Stimulated activated CD8-positive, alpha-beta memory T cell treated with anti-CD3 and anti-CD28 coated beads, Interleukin-2, amount 100 ng/mL, for 1 hour (primary cell): ENCODE measurements at places on chromosomes 1 and 21.

DNA sequence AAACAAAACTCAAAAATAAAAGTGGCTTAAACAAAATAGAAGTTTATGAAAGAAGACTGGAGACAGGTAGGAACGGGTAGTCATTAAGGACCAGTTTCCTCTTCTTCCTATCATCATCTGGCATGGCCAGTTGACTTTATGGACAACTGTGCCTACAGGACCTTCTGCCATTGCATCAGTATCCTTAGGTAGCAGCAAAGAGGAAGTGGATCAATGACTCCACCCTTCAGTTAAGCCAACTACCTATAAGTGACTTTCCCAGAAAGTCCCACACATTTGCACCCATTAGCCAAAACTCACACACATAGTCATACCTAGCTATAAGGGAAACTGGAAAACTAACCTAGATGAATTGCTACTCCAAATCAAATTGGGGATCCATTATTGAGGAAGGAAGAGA lies 51.7 kb downstream of the RASAL2 start:
- no peak for DNase-seq

DNA sequence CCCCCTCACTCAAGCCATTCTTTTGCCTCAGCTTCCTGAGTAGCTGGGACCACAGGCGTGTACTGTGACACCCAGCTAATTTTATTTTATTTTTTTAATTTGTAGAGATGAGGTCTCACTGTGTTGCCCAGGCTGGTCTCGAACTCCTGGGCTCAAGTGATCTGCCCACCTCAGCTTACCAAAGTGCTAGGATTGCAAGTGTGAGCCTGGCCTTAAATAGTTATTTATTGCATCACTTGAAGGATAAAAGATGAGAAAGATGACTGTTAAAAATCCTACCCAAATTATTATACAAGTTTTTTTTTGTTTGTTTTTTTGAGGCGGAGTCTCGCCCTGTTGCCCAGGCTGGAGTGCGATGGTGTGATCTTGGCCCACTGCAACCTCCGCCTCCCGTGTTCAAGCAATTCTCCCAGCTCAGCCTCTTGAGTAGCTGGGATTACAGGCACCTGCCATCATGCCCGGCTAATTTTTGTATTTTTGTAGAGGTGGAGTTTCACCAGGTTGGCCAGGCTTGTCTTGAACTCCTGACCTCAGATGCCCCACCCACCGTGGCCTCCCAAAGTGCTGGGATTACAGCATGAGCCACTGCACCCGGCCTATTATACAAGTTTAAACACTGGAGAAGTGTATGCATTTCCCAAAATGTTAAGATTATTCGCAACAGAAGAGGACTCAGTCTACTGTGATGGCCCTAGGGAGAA lies 2.3 kb downstream of the UTP11 start:
- DNase-seq: no peak

DNA sequence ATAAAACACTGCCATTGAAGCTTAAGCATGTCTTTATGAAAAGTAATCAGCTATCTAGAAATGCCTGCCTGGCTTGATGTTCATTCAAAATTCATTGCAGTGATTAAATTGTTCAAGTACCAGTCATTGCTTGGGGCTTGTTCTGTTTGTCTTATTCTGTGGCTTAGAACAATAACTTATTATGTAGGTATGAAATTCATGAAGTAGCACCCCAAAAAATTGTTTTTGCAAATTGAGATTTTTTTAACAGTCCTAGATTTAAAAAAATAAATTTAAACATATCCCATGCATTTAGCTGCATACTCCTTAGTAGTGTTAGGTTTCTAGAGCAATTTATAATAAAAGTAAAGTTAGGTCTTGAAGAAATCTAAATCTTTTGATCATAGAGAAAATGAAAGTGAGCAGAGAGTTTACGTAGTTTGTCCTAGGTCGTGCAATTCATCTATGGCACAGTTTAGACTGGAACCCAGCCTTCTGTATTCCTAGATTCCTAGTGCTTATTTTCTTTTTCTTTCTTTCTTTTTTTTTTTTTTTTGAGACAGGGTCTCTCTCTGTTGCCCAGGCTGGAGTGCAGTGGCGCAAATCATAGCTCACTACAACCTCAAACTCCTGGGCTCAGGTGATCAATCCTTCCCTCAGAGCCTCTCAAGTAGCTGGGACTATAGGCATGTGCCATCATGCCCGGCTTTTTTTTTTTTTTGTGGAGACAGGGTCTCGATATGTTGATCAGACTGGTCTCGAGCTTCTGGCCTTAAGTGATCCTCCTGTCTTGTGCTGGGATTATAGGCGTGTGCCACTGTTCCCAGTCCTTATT lies 9.3 kb downstream of the MIER1 start:
- no peak for DNase-seq

DNA sequence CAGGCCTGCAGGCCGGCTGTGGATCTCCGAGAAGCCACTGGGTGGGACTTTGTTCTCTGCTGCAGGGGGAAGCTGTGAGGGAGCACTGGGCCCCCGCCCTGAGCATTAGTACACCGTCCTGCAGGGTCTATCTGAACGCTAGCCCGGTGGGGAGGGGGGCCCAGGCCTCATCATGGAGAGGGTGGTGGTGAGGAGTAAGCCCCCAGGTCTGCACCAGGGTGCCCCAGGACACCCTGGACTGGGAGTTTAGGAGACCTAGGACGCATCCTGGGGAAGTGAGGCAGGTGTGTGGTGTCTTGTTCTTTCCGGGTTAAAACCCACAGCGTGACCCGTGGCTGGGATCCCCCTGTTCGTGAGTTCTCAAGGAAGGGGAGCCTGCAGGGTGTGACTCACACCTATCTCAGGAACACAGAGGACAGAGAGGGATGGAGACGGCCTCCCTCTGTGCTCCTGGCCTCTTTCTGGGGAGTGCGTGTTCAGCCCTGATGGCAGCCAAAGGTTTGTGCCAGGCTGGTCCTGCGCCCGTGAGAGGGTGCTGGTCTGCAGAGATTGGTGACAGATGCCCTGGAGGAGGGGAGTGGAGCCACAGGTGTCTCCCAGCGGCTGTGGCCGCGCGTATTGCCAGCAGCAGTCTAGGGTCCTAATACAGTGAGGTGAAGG lies 44.8 kb downstream of the AGPAT3 start:
- DNase-seq: no peak

DNA sequence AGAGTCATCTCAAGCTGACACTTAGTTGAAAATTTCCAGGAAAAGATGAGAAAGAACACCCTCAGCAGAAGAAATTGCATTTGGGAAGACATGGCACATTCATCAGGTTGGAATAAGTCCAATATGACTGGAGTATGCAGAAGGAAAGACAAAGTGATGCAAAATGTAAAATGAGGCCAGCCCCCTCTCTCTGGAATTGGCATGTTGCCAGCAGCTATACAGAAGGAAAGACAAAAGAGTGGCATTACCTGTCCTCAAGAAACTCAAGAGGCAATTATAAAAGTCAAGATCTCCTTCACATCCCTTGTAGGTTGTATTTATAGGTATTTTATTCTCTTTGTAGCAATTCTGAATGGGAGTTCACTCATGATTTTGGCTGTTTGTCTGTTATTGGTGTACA lies 426.3 kb downstream of the AGBL4 start:
- no peak for DNase-seq

DNA sequence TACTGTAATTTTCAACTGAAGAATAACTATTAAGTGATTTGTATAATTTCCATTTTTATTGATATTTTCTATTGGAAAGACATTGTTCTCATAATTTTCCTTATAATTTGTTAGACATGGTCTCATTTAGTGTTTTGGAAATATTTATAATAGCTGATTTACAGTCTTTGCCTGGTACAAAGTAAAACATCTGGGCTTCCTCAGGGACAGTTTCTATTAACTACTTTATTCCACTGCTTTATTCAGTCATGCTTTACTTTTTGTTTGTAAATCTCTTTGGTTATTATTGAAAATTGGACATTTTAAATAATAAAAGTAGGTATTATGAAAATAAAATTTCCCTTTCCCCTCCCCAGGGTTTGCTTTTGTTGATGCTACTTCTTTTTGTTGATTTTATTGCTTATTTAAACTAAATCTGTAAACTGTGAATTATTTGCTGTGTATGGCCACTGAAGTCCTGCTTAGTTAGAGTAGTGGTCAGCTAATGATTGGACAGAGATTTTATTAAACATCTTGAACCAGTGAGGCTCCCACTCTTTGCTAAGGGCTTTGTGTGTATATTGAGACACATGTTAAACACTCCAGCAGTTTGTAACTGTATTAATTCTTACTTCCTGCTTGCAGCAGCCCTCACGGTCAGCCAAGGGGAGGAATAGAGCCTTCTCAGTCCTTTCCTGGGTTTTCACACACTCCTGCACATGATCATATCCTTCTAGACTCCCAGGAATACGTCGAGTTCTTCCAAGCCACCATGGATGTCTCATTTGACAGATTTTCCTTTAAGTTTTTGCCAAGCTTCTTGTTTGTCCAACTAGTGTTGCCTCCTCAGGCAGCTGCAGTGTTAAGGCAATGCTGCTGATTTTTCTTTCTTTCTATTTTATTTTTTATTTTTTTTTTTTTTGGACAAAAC lies 994.6 kb upstream of the PRMT6 start:
- no peak for DNase-seq

DNA sequence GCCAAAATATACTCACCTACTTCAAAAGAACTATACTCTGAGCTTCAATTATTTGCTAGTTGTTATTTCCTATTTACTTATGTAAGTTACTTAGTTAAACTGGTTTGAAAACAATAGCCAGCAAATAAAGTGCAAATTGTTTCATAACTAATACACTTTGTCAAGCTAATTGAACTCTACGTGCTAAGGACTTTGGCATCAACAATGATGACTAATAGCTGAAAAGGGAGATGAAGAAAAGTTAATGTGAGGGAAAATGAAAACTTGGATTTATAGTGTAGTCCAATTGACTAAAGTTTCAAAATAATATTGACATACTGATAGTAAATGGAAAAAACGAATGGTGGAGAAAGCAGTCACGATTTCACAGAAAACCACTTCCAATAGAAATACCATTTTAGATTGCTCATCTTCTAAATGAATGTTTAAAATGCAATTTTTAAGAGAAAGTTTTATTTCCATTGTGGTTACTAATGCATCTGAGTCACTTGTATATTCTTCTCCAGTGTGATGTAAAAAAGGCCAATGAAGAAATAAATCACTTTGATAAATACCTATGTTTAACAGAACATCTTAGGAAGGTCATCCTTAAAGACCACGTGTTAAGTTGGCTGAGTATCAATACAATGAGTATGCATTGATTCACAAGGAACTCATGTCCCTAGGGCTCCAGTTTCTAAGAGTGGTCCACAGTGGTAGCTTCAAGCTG lies 455.2 kb downstream of the LTN1 start:
- DNase-seq: no peak

- DNase-seq: no peak
Observed at GRCh38 chr1:76826072-76826845, 41.0 kb upstream of the ST6GALNAC5 start.

DNA sequence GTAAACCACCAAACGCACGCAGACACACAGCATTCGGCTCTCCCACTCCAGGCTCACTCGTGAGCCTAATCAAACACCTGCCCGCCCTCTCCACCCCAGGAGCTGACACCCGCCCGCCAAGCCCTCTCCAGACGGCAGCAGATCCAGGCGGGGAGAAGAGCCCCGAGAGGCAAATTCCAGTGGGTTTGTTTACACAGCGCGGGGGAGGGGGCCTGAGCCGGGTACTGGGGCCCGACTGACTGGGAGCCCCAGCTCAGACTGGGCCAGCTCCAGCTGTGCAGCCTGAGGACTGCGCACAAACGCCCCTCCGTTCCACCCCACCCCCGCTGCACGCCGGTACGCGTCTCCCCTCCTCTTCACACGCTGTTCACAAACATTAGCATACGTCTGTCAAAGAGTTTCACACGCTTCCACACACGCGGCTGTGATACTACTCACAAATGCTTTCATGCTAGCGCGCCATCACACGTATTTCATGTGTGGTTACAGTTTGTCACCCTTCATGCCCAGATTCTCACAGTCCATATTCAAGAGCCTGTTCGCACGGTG lies 1.0 kb upstream of the EFNA1 start:
- no peak for DNase-seq
